ENCODE measurements at places on chromosomes 7 and 10.
A peak's percentile ranks its signal among the peaks of the same experiment; 100 is the strongest.

DNA sequence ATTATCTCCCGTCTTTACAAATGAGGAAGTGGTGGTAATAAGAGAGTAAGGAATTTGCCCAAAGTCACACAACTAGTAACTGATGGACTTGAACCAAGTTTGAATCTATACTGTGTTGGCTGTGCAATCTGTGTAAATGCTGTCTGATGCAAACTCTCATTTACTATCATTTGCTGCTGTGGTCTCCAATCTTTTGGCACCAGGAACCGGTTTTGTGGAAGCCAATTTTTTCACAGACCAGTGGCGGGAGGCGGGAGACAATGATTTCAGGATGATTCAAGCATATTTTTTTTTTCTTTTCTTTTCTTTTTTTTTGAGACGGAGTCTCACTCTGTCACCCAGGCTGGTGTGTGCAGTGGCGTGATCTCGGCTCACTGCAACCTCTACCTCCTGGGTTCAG is 450.0 kb upstream of the FZD8 start:
- no peak for DNase-seq

DNA sequence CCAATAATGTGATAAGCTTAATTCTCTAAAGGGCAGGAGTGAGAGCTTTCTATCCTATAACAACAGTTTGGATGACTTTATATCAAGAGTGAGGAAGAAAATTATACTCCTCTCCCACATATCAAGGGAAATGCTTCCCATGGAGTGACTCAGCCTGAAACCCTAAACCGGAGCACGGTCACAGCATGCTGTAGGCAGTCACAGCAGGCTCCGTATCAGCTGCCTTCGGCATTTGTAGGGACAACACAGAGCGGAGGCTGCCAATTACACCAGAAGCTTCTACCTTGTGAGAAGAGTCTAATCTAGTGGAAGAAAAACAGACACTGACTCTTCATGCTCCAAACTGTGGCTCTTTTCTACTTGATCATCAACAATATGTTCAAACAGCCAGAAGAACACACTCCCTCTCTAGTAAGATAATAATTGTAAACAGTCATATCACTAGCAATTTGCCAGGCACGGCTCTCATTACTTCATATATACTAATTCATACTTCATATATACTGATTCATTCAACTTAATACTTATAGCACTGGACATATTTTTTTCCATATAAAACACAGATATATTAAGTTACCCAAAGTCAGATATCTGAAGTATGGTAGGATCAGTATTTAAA is 65.9 kb downstream of the DGKB start:
- peak; percentile 65 for DNase-seq

- DNase-seq = no peak
Observed at GRCh38 chr7:129799350-129799955, 153.3 kb downstream of the UBE2H start.

GRCh38 chr7:82343716-82344115 is 99.9 kb downstream of the CACNA2D1 start:
- DNase-seq = no peak

GRCh38 chr7:116236020-116236630 is 25.8 kb downstream of the TES start:
- peak; percentile 76 for DNase-seq

DNA sequence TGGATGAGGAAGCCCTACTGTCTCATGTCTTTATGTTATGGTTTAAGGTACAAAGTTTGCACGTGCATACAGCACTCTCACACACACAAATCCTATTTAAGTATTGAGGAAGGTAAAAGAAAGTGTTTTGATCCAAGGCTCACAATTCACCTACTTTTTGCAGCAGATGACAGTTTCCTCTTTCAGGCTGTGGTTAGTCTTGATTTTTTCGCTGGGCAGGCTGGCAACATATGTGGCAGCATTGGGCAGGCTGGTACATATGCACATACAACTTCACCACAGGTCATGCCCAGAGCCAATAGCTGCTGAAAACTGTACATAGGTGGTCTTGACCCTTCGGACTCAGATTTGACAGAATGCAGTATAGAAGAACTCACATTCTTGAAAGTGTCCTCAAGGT is 29.1 kb upstream of the SDHAF3 start:
- DNase-seq = no peak

DNA sequence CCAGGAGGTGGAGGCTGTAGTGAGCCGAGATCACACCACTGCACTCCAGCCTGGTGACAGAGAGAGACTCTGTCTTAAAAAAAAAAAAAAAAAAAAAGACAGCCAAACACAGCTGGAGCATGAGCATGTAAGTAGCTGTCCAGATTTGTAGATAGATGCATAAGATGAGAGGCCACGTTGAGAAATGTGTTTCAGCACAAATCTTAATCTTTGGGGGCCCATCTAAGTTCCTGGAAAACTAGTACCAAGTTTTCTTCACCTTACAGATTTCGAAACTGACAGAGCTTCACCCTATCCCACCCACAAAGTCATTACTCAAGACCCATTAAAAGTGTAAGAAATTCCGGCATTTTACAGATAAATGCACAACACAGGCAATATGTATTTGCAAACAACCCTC is 208.2 kb downstream of the PARD3 start:
- DNase-seq = no peak

DNA sequence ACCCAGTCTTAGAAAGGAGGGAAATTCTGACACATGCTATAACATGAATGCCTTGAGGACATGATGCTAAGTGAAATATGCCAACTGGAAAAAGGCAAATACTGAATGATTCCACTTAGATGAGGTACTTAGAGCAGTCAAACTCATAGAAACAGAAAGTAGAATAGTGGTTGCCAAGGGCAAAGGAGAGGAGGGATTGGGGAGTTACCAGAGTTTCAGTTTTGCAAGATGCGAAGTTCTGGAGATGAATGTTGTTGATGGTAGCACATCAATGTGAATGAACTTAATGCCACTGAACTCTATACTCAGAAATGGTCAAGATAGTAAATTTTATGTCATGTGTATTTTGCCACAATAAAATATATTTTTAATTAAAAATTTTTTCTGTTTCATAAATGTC is 38.9 kb downstream of the DRGX start:
- DNase-seq = no peak

DNA sequence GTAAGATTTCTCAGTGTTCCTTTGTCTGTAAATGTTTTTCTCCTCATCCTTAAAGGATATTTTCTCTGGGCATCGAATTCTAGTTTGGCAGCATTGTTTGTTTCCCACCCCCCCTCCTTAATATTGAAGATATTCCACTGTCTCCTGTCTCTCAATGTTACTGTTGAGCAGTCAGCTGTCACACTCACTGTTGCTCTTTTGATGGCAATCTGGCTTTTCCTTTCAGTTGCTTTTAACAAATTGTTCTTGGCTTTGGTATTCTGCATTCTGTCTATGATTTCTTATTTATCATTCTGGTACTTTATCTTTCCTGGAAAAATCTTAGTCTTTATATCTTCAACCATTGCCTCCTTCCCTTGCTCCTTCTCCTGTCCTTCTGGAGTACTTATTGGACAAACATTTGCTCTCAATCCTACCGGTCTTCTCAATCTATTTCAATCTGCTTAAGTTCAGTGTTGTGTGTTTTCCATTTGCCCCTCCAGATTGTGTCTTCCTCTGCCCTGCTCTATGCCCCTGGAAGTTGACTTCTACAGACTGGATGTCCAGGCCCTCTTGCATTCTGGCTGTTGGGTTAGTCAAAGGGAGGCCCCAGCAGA is 9.3 kb upstream of the GTPBP4 start:
- DNase-seq = no peak

DNA sequence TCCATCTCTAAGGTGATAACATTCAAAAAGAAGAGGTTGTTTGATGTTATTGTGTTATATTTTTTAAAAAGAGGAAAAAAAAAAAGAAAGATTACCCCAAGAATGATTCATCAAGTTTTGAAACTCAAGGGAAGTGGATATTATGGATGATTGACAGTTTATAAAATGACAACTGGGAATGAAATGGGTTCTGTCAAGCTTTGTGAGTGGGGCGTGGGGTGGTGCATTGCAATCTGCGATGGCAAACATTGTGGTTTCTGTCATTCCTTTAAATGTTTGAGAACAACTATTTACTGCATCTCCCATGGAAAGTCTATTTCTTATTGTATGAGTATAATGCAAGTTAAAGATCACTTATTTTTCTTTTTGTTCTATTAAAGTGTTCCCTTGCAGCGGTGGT is 297.0 kb downstream of the CCDC3 start:
- DNase-seq = no peak

- DNase-seq = no peak
Observed at GRCh38 chr10:4688601-4689000, 137.4 kb upstream of the AKR1E2 start.

All from eye (tissue), 1 donor.